OCI-LY7 (cell line): ENCODE measurements at places on chromosomes 2 and 18. TPM values are rescaled to one million over a fixed set of nuclear protein-coding genes. Genes with fewer than 3 reads are reported as not detected.
A peak's percentile ranks its signal among the peaks of the same experiment; 100 is the strongest.

DNA sequence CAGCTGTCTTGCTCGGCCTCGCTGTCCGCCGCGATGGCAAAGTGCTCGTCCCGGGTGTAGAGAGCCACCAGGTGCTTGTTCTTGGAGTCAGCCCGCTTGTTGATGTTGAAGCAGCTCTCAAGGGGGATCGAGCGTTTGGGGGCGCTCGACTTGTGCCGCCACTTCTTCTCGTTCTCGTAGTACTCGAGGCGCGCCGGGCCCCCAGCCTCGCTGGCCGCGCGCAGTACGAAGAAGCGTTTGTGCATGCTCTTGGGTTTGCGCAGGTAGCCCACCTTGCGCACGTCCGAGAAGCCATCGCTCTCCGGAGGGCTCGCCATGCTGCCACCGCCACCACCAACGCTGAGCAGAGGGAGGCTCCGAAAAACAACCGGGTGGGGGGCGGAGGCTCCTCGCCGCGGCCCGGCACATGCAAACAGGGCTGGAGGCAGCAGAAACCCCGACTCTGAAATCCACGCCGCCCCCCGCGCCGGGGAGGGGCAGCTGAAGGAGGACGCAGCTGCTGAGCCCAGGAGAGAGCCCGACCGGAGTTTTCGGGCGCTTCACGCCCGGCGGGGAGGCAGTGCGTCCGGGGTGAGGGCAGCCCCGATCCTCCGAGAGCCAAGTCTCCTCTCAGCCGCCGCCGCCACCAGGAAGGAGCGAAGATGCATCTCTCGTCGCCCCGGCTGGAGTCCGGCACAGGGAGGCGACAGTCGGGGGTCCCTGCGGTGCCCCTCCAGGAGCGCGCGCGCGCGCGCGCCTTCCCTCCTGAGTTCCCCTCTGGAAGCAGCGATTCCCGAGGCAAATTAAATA is 1.0 kb downstream of the IRS1 start:
- DNase-seq, result peak; percentile 89

DNA sequence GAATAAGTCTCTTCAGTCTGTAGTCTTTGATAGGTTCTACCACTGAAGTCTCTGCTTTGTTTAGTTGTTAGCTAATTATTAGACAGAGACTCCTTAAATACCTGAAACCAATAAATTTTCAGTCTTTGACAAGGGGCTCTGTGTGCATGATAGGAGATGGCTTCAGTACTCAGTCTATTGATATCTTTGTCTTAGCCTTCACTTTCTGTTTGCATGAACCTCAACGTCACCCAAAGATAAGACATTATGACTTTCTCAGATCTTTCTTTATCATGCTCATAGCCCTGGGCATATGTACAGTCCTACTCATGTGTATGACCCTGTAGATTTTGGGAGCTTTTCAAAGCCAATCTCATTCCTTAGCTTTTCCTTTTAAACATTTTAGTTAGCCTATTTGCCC is 183.5 kb upstream of the GCFC2 start:
- DNase-seq, result no peak

Gene C2orf74
- 9.3 and 11.5 TPM in 2 replicates for total RNA-seq

DNA sequence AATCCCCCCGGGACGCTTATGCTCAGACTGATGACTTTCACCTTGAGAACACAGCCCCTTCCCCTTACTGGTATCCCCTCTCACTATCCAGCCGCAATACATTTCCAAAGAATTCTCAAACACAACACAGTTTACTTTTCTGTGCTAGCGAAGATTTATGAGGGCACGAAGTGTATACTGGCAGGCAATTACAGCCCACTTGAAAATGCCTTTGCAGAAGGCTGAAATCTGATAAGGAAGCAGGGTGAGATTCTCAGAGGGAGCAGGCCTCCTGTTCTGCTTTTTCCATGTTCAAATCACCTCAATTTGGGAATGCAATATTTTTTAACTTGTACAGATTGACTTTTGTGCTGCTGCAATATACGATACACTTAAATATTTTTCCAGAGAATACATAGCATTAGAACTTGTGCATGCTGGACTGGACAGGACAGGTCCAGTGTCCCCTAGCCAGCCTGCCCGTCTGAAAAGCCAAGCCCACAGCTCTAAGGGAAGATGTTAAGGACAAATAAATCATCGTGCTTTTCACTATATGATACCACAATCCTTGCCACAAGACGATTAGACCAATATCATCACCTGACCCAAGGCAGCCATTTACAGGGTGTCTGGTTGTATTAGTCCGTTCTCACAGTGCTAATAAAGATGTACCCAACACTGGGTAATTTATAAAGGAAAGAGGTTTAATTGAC is 262.1 kb downstream of the EPHA4 start:
- DNase-seq, result no peak

DNA sequence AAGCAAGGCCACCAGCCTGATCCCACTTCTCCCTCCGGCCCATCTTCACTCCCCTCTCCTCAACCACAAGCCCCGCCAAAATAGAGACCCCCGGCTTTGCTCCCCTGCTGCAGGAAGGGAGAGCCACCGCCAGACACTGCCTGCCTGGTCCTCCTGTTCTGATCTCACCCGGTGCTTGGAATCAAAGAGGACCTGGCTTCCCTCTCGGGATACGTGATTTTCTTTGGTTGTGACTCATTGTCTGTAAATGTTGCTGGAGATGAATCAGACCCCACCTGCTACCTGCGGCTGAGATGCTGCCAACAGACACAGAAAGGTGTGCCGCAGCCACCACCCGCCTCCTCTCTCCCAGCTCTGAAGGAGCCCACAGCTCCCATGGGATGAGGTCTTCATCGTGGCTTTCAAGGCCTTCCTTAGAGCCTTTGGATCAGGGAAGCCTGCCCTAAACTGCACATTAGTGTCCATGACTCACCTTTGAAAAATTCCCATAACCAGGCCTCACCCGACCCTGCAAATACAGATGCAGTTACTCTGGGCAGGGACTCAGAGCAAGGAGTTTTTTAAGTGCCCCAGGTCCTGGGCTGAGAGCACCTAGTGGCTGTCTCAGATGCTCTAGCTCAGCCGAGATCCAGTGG is 79.4 kb upstream of the ZNF532 start:
- no peak for DNase-seq

GRCh38 chr2:74026687-74027241 is 42.1 kb downstream of the TET3 start:
- no peak for DNase-seq

DNA sequence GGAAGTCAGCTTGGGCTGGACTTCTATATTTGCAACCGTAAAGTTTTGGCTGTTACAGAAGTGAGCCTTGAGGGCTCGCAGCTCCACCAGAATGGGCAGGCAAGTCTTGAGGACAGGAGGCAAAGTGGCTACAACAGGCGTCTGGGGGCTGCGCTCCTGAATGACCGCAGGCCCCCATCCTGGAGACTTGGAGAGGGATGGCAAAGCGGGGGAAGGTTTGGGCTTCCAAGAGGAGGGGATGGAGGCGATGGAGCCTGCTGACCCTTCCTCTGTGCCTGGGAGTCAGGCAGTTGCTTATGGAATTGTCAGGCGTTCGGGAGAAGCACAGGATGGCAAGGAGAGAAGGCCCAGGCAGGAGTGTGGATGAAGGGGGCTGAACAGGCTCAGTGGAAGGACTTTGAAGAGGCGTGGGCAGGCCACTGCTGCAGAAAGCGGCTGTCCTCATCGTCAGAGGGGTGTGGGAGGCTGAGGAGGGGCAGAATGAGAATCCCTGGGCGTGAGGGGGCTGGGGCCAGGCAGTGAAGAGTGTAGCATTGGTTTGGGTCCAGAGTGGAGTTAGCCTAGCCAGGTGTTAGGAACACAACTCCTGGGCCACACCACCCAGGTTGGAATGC is 72.3 kb downstream of the INHBB start:
- no peak for DNase-seq

GRCh38 chr2:207390302-207391095 is 139.3 kb upstream of the CREB1 start:
- DNase-seq, result no peak

- DNase-seq, result no peak
Measured at GRCh38 chr2:145169285-145169684, 649.4 kb upstream of the ZEB2 start.

Gene POTEC
- total RNA-seq, result not detected in 2 replicates

- no peak for DNase-seq
Measured at GRCh38 chr2:69638630-69639029, 4.9 kb downstream of the AAK1 start.

Gene TUBB8B
- total RNA-seq, result not detected in 2 replicates

GRCh38 chr18:13630716-13631268 is 95.6 kb downstream of the FAM210A start:
- DNase-seq, result no peak

Gene SERPINB4
- total RNA-seq, result not detected in 2 replicates

DNA sequence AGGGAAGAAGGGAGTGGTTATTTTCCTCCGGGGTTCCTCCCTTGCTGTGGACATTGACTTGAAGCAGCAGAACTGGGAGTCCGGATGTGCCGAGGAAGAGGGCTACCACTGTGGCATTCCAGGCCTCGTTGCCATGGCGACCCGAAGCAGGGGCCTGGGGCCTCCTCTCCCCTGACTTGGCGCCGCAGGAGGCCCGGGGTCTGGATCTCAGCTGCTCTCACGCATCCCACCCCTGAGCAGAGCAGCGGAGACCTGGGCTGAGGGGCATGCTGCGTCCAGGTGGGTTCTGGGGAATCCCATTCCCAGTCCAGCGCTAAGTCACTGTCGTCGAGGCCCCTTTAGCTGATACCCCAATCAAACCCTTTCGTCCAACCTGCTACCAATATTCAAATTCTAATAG is 100.2 kb downstream of the BCL11A start:
- no peak for DNase-seq

Gene AGXT
- not detected in 2 replicates for total RNA-seq

DNA sequence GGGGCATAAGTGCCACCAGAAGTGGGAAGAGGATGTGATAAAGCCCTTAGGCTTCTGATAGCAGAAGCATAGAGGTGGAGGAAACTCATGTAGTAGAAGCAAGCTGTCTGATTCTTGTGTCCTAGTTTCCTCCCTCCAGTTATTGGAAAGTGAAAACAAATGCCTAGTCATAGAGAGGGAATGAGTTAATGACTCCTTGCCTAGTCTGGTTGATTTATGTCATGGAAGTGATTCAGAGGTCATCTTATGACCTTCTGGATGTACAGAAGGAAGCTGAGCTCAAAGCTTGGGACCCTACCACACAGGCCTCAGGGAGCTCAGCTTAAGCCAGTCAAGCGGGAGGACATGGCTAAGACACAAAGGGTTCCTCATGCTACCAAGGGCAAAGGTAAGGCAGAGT is 232.2 kb downstream of the THSD7B start:
- DNase-seq, result no peak

DNA sequence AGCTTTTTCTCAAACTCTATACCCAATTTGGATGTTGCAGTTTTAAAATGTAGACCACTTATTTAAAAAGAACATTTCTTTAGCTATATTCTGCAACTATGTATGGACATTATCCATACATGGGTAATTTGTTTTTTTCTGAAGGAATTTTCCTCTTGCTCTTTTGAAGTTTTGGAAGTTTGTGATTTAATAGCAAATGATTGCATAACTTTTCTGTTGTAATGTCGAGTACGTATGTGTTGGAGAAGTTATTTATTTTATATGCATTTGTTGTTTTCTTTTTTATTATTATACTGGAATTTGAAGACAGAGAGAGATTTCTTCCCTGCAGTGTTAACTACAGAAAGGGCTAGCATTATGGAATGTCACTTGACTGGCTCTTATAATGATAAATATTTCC is 207.7 kb upstream of the FANCL start:
- no peak for DNase-seq

GRCh38 chr2:44753552-44754285 is 187.8 kb upstream of the SIX3 start:
- no peak for DNase-seq

- DNase-seq, result no peak
Measured at GRCh38 chr18:45689396-45689795, 34.6 kb upstream of the SLC14A1 start.

DNA sequence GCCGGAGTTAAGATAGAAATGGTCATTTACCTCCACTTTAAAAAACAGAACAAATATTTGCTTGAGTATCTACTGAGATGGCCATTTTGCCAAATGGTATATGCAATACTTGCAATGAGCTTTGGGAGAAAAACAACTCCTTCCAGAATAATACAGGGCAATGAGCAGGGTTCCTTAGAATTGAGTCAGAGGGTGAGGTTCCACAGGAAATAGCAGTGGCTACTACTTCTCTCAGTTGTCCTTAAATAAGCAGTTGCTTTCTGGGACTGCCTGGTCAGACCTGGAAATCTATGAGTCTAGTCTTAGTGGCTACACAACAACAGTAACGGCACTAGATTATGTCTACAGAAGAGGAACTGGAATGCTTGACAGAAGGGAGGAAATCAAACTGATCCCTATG is 80.9 kb upstream of the CCDC85A start:
- no peak for DNase-seq

DNA sequence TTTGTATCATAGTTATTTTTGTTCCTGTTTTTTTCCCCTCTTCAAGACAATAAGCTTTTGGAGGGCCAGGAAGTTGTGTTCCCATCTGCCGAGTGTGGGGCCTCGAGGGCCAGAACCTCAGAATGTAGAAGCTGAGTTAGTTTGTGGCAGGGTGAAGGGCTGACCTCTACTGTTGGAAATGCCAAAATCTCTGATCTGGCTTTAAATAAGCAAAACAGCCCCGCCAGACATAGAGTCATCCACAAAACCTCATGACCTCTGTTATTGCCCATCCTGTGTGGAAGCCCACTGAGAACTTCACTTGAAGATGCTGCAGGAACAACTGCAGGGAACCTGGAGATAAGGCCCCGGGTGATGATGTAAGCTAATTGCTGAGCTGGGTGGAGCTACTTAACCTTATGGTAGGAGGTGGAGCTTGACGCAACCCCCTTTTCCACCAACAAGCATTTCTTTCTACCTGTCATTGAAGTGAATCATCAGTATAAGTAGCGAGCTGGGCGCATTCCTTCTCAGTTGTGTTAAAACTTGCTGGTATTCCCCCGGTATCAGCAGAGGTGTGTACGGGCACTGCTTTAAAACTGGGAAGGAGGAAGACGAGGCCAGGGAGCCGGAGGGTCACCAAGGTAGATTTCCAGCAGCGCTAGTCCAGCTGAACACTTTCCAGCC is 177.2 kb downstream of the NEDD4L start:
- no peak for DNase-seq

DNA sequence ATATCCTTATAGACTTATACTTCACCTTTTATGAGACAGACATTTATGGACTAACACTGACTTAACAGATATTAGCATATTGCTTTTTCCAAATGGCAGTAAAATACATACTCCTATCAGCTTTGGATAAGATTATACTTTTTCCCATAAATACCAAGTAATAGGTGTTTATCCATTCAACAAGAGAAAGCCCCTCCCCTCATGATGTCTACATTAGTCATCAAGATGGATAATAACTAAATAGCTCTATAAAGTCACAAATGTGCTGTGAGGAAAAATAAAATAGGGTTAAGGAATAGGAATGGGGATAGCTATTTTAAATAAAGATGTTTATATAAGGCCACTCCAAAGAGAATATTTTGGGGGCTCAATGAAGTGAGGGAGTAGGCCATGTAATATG is 39.4 kb downstream of the CSRNP3 start:
- no peak for DNase-seq

DNA sequence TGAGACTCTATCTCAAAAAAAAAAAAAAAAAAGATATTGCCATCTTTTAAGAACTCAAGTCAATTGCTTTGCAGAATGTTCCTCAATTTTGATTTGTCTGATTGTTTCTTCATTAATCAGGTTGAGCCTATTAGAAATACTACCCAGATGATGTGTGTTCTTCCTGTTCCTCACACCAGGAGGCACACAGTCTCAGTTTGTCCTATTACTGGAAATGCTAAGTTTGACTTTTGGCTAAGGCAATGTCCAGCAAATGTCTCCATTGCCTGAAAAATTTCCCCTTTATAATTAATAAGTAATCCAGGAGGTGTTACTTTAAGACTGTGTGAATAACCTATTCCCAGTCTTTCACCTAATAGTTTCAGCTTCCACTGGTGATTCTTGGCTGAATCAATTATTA is 28.4 kb downstream of the BOLA3 start:
- DNase-seq, result no peak

GRCh38 chr2:32355976-32356680 is 695 bp upstream of the BIRC6 start:
- no peak for DNase-seq
